CD4-positive, alpha-beta T cell (primary cell): ENCODE measurements at places on chromosomes 5 and 9.

DNA sequence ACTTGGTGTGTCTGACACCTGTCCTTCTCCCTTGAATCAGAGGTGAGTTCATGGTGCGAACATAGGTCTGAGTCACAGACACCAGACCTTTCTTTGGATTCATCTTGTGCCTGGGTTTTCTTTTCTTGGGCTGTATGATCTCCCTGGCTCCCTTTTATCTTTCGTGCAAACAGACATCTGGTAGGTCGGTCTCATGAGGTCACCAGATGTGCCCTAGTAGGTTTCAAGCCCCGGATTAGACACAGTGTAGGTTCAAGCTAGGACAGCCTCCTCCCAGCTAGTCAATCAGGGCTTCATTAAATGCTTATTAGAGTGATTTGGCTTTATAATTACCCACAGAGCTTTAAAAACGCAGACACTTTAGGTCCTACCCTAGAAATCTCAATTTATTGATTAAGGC lies 106.0 kb upstream of the MYO10 start:
- no peak for DNase-seq

DNA sequence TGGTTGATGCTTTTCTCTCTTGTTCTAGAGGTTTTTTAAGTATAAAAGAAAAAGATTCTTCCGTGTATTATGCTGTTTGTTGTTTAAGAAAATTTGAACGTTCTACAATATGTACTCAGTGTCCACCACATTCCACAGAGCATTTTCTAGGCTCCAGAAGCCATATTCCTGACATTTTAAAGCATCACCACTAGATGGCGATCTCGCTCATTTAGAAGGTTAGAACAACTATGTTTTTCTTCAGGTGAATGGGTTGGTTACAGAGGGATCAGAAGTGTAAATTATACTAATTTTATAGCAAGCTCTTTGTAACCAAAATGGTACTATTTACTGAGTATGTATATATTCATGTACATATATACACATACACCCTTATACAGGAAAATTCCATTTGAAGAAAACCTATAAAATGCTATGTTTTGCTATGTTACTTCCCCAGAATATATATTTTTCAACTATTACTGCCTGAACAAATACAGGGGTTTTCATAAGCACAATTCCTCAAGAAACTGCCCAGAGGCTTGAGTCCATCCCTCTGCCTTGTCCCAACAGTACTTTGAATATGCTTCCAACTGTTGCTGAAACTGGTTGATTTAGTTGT lies 284.3 kb downstream of the CCDC171 start:
- DNase-seq = peak; percentile 29

- DNase-seq = no peak
These were observed 53.5 kb upstream of the TJP2 start for GRCh38 chr9:69120380-69121154.

- DNase-seq = no peak
These were observed 86.3 kb upstream of the TAF11L2 start for GRCh38 chr5:17411436-17412402.

DNA sequence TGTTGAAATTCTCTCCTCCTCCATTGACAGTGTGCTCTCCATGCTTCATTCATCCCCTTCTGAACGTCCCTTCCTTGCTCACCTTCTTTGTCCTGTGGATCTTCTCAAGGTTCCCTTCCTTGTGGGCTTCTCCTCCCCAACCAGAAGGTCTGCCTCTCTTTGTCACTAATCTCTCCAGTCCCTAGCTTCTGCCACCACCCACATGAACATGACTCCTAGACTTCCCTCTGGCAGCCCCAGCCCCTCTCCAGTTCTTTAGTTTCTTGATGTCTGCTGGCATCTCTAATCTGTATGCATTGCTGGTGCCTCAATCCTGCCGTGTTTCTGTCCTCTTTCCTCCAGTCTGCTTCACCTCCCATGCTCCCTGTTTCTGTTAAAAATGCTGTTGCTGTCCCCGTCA lies 79.3 kb downstream of the ARHGAP26 start:
- no peak for DNase-seq

DNA sequence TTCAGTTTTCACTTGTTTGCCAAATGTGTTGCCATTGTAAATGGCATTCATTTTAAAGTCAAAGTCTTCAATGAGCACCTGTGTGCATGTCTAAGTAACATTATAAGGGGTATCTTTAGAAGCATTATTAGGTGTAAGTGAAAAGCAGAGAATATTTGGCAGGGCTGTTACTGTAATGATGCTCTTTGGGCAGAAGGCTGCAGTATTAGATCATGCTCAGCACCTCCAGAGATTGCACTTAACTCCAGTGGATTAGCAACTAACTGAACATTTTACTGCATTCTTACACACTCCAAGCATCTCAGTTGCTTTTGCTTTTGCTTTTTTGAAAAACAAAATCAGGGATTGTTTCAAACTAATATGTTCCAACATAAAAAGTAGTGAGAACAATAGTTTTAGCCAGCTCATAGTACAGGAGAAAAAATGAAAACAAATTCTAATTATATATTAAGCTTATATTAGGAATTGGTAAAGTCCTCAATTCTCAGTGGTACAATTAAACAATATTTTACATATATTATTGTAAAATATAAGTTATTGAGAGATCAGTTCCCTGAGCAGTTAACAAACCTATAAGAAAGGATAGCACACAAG lies 1740.9 kb upstream of the CDH9 start:
- DNase-seq = no peak

- DNase-seq = no peak
These were observed 135.4 kb downstream of the UGCG start for GRCh38 chr9:112032009-112032408.

GRCh38 chr5:34439601-34440000 lies 216.5 kb upstream of the RAI14 start:
- no peak for DNase-seq

DNA sequence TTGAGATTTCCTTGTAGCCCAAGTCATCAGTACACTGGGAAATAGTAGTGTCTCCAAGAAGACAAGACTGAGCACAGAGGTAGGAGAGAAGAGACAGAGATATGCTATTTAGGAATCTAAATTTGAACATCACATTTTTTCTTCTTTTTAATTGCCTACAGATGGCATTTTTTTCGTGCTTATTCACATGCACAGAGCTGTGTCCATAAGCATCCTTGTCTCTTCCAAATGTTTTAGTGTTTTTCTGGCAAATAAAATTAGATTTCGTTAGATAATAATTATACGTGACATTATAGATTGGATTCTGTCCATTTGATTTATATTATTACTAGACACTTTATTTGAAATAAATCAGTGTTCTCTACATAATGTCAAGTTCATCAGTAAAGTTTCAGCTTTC lies 80.9 kb downstream of the PRR16 start:
- DNase-seq = no peak

DNA sequence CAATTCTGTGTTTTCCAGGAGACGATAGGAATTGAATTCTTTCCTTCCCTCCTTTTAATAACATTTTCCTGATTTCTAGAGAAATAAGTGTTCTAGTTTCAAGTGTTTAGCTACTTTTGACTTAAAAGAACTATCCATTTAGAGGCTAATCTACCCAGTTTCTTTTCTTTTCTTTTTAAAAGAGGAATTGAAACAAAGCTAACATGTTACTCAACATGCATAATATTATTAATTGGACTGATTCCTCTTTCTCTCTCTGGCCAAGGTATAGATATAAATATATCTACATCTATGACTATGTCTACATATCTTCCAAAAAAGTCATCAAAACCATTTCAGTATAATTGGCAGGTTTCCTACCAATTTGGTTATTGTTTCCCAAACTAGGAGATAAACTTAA lies 309.8 kb downstream of the TRPM3 start:
- no peak for DNase-seq

GRCh38 chr9:630817-631216 lies 210.7 kb upstream of the DMRT1 start:
- DNase-seq = no peak

DNA sequence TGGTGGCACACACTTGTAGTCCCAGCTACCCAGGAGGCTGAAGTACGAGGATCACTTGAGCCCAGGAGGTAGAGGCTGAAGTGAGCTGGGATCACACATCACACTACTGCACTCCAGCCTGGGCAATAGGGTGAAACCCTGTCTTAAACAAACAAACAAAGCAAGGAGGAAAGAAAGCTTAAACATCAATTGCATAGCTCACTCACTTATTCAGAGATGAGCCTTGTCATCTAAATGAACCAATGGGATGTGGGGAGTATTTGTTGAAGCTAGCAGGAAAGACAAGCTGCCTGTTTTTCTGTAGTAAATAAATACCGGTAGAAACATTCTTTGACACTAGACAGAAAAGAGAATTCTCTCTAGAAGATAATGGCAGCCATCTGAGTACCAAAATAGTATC lies 161.0 kb upstream of the SLC12A2 start:
- no peak for DNase-seq

- DNase-seq = peak; percentile 12
These were observed 51.9 kb downstream of the TGFBI start for GRCh38 chr5:136080483-136081216.

DNA sequence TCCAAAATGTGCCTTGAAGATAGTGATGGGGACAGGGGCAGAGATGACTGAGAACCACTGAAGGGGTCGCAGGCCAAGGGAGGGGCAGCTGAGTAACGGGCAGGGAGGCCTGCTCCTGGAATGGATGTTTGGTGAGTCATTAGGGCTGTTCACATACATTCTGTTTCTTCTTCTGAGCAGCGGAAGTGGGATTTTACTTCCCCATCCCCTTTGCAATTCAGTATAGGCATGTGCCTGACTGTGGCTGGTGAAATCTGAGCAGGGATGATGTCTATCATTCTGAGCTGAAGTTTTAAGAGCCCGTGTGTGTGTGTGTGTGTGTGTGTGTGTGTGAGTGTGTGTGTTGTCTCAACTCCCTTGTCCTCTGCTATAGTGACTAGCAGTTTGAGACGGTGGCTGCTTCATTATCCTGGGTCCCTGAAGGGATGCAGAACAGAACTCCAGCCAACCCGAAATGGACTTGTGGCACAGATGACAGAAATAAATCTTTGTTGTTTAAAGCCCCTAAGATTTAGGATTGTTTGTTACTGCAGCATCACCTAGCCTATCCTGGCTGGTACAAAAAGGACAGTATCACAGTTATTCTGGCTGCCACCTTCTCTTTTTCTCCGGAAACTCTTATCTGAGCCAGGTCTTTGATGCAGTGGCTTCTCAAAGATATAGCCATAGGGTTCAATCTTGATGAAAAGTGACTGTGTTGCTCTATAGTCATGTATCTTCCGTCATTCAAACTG lies 29.2 kb upstream of the TGFBI start:
- no peak for DNase-seq

DNA sequence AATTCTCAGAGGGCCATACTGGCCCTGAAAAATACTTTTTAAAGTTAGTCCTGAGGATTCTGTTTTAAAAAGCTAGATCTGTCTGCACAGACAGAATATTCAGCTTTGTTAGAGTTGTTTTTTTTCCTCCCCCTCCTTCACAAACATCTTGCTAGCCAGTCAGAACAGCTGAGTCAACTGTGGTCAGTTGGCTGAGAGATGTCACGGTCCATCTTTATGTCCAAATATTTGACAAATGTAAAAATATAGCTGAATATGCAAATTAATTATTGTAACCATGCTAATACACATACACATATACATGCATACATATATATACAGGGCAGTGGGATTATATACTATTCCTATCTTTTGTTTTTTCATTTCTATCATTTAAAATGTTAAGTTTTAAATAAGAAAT lies 33.9 kb downstream of the UNC13B start:
- no peak for DNase-seq

GRCh38 chr9:135416664-135417290 lies 62.8 kb upstream of the PPP1R26 start:
- DNase-seq = no peak

GRCh38 chr9:136511144-136511669 lies 28.4 kb upstream of the SEC16A start:
- no peak for DNase-seq

DNA sequence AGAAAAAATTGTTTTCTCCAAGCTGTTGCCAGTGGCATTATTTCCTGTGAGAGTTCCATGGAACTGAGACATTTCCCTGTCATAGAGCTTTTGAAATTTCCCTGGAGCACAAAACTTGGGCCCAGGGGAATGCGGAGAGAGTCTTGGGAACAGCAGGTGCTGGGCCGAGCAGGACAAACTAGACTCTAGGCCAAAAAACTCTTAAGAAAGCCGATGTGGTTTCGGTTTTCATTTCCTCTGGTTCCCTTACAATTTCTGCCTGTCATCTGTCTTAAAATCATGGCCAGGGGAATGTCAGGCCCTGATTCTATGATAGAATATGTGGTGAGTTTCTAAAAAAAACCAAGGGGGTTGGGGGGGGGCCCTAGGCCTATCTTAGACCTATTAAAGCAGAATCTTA lies 4.6 kb downstream of the SLC35A4 start:
- no peak for DNase-seq

DNA sequence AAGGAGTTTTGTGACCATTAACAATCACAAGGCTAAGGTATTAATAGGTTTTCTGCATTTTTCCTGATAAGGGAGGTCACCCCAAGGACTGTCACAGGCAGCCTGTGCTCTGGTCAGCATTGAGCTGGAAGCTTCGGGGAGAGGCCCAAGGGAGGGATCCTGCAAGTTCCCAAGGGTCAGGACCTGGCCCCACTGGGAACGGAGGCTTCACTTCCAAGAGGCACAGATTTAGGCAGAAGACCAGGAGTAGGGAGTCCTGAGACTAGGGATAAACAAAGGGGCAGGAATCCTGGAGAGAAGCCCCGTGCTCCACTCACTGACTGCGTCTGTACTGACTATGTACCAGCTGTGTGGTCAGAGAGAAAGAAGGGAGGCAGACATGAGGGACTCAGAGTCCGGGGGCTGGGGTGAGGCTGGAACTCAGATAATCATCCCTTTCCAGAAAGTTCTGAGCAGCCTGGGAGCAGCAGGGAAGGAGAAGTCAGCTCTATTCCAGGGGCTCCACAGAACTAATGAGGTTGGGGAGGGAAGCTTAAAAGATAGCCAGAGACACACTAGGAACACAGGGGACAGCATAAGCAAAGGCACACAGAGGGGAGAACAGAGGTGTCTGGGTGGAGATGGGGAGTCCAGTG lies 37.8 kb downstream of the B4GALT1 start:
- no peak for DNase-seq

GRCh38 chr5:115415143-115415491 lies 118.7 kb upstream of the CCDC112 start:
- no peak for DNase-seq

DNA sequence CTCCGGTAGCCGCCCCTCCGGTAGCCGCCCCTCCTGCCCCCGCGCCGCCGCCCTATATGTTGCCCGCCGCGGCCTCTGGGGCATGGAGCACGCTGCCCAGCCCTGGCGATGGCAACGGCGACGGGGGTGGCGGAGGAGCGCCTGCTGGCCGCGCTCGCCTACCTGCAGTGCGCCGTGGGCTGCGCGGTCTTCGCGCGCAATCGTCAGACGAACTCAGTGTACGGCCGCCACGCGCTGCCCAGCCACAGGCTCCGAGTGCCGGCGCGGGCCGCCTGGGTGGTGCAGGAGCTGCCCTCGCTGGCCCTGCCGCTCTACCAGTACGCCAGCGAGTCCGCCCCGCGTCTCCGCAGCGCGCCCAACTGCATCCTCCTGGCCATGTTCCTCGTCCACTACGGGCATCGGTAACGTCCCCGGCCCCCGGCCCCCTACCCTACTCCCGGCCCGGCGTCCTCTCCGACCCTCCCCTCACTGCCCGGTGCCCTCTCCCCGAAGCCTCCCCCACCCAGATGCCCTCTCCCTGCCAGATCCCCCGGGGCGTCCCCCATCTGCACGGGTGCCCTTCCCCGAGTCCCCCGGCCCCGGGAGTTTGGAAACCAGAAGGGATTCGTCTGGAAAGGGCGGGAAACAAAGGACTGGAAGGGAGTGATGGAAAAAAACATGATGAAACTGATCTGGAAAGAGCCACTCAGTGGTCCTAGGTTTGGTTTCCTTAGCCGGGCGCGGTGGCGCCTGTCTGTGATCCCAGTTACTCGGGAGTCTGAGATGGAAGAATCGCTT lies 417 bp downstream of the SRD5A1 start:
- peak; percentile 16 for DNase-seq
